SHP77 treated with DMSO at 0.1 percent for 48 hours (cell line): ENCODE measurements at places on chromosomes 6 and 20.

DNA sequence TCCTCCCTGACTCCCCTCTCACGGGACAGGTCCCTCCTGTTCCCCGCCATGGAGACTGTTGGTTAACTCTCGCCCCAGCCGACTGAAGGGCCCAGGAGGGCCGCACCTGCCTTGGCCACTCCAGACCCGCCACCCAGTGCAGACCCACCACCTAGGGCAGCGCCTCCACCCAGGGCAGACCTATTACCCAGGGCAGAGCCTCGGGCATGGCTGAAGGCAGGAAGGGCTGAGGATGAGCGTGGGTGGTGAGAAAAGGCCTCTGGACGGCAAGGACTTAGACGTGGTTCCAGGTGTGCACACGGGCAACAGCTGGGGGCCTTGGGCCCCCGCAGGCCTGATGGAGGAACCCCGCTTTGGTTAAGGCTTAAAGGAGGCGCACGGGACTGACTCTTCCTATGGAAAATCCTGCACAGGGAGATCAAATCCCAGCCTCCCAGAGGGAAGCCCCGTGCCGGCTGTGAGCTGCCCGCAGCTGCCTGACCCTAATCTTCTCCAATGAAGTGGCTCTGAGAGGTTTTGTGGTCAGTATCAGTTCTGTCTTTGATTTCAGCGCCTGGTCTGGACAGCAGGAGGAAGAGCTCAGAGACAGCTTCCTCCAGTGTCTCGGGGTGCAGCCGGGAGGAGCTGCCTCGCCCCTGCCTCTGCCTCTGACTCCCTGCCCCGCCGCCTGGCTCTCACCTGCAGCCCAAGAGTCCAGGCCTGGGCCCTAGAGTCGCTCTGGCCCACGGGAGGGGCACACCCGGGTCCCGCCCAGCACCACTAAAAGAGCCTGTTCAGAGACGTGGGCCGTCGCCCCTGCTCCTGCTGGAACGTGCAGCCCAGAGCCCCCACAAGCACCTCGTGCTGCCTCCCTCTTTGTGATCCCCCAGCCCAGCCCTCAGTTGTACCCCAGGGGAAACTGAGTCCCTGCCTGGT, 12.1 kb upstream of the CHRNA4 start:
- no peak for DNase-seq

DNA sequence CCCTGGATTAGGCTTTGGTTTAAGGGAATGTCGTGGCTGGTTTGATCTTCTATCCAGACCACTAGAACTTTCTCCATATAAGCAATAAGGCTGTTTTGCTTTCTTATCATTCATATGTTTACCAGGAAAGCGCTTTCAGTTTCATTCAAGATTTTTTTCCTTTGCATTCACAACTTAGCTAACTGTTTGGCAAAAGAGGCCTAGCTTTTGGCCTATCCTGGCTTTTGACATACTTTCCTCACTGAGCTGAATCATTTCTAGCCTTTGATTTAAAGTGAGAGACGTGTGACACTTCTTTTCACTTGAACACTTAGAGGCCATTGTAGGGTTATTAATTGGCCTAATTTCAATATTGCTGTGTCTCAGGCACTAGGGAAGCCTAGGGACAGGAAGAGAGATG, 1.7 kb upstream of the FAM50B start:
- DNase-seq: no peak

DNA sequence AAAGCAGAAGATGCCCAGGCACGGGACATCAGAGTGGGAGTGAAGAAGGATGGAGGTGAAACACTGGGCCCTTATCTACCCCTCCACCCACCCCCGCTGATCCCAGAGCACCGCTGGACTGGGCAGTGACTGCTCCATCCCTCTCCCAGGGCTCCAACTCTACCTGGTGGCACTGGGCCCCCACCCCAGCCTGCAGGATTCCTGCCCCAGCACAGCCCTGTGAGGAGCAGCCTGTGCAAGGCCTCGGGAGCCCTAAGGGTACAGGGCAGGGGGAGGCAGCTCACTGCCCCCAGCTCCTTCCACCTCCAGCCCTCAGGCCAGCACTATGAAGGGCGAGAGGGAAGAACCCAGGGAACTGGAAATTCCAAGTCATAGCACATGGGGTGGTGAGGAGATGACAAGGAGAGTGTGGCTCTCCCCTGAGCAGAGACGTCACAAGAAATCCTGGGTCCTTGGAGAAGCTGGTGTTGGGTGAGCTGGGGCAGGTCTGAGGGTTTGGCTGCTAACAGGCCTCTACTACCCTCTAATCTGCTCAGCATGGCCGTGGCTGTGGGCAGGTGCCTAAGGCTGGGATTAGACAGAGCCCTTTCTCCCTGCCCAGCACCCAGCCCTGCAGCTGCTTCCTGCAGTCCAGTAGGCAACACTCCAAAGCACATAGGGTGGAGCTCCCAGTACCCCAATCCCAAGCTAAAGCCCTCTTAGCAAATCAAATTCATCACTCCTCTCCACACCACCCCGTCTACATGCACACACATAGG, 3.5 kb downstream of the CST3 start:
- no peak for DNase-seq

DNA sequence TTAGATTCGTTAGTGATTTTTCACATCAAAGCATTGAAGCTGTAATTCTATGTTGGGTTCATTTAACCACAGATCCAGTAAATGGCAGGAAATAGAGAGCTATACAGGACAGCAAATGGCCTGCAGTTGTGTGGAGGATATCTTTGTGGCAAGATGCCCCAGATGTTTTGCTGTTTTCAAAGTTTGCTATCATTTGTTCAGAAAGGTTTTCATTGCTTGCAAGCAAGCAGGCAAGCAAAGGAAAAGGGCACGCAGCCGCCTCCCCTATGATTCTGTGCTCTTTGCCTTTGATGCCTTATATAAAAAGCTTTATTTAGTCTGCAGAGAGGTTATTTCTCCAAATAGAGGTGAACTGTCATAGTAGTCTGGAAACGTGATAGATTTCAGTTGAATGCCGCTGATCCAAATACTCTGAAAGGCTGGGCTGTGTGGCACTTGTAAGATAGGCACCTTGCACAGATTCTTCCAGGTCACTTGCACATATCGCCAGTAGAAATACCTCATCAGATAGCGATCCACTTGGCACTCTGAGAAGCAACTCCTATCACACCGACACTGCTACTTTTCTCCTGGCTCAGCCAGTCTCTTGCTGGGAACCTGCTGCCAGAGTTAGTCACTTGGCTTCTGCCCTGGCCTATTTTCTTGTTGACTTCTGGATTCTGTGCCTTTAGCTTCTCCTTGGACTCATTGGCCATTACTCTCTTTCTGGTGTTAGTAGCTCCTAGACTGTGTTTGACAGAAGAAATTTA, 66.4 kb downstream of the UTRN start:
- no peak for DNase-seq

- DNase-seq: no peak
Observed at GRCh38 chr6:112027942-112028674, 25.8 kb upstream of the CCN6 start.
